ENCODE measurements at places on chromosomes 4 and X.

DNA sequence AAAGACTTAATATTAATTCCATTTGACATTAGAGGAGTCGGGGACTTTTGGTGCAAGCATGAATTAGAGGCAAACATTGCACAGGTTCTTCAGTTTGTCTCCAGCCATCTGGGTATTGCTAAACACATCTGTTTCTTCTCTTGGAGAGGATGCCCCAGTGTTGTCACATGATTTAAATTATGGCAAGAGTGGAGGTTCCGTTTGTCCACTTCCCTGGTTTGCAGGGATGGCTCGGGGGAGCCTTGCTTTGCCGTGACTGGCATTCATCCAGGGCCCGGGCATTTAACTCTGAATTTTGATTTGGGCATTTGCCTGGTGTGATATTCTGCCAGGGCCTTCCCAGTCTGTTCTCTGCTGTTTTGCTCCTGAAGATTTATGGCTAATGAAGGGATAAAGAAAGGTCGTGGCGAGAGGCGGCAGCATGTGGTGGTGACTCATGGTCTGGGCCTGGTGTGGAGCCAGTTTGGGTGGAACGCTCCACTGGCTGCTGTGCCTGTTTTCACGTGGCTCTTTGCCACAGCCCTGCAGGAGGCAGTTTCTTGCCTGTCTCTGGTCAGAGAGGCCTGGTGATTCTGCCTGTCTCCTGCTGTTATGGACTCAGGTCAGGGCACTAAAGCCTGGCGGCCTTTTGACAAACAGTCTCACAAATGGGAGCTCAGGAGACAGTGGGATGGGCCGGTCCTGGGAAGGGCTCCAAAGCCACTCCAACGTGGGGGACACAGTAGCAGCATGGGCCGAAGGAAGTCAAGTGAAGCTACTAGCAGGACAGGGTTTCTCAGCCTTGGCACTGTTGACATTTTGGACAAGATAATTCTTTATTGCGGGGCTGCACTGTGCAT is 99.4 kb upstream of the PGRMC2 start:
- DNase-seq, result no peak

DNA sequence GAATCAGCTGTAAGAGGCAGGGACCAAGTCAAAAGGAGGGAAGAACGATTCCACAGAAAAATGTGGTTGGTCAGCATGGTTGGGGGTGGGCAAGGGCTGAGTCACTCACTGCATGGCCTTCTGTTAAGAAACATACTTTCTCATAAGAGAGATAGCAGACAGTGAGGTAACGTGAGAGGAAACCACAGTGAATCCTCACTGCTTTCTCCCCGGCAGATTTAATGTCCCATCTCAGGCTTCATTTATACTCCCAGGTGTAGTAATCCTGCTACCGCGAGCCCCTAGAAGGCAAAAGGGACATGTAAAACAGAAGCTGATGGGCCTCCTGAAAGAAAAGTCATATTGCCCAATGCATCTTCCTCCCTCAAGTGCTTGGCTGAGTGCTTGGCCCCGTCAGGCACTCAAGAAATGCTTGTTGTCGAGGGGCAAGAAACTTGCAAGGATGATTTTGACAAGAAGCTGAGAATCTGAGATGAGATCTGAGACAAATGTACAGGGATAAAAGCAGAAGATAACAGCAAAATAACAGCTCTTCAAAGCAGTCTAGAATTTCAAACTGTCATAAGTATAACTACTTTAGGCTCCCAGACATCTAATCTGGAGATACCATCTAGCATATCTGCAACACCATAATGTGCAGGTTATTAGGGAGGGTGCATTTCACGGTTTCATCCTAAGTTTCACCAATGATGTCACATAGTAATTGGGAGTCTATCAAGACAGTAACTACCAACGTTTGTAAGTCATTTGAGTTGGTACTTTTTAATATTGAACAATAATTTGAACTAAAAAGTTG is 40.2 kb downstream of the SH3KBP1 start:
- DNase-seq, result no peak

DNA sequence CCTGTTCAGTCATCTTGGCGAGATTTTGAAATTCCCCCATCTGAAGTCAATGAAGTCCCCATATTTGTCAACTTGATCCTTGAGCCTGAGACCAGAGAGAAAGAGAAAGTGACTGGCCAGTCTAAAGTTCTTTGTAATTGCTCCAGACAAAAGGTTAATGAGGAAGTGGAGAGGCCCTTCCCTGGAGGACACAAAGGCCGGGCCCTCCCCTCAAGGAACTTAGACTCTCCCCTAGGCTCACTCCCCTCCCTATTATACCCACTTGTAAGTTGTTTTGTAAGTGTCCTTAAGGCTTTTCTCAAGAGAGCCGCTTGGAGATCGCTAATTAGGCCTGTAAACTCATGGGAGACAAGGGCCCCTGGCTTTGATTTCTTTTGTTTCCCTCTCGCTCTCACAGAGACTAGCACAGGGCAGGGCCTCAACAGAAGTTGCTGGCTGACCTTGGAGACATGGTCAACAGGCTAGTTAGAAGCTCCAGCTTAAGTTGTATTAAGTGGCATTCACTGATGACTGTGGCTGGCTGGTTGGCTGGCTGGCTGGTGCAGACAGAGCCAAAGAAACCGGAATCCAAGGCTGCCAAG is 20.3 kb upstream of the GPC4 start:
- DNase-seq, result no peak

- no peak for DNase-seq
Observed at GRCh38 chr4:140930557-140930956, 174.4 kb upstream of the TBC1D9 start.

GRCh38 chrX:113157496-113157895 is 316.9 kb upstream of the AMOT start:
- no peak for DNase-seq

DNA sequence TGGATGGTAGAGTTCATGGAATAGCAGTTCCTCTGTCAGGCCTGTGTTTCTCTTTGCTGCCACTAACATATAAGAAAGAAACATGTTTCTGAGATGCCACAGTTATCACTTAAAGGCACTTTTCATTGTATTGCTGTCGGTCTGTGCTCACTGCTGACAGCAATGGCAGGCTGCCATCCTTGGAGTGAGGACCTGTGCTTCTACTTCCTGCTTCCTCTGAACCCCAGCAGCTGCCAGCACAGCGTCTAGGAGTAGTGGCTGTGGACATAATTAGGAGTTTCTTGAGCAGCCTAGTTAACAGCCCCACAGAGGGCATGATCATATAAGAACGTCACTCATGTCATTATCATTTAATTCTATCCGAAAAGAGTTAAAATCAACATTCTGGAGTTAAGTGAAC is 30.5 kb downstream of the F11 start:
- no peak for DNase-seq

DNA sequence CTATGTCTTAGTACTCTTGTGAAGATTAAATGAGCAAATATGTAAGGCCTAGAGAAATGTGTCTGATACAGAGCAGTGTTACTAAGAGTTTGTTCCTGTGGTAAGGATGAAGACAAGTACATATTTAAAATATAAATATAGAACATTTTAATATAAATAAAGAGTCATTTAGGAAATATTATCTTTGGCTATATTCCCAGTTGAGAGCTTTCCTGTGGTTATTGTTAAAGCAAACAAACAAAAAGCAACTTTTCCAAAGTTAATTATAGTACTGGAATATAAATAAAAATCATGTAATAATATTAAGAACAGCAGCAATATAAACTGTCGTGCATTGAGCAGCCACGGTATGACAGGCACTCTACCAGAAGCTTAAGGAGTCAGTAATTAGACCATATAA is 472.5 kb downstream of the INPP4B start:
- no peak for DNase-seq

GRCh38 chr4:168955674-168956073 is 54.4 kb downstream of the CBR4 start:
- no peak for DNase-seq

- DNase-seq, result no peak
Observed at GRCh38 chrX:45068569-45068968, 132.1 kb downstream of the DIPK2B start.

- DNase-seq, result no peak
Observed at GRCh38 chr4:185039508-185040273, 21.4 kb downstream of the HELT start.

- no peak for DNase-seq
Observed at GRCh38 chr4:181989071-181989470, 254.1 kb upstream of the TENM3 start.

DNA sequence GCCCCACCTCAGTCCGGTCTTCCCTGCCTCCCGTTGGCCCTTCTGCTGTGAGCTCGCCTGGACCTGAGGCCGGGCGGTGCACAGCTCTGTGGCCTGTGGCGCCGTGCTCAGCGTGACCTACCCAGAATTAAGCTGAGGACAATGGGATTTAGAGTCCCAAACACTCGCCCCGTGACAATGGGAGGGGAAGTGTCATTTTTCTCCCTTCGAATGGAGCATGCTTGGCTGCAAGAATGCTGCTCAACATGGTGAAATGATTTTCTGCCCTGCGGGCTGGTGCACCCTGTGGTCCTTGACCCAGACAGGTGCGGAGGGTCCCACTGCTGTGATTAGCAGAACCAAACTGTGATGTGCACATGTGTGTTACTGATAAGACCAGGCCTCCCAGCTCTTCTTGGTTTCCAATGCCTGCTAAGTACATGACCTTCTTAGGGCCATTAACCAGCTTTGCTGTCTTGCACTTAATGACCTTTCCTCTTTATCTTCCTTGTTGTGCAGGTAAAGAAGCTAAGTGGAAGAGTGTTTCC is 772 bp downstream of the EOLA1 start:
- no peak for DNase-seq

DNA sequence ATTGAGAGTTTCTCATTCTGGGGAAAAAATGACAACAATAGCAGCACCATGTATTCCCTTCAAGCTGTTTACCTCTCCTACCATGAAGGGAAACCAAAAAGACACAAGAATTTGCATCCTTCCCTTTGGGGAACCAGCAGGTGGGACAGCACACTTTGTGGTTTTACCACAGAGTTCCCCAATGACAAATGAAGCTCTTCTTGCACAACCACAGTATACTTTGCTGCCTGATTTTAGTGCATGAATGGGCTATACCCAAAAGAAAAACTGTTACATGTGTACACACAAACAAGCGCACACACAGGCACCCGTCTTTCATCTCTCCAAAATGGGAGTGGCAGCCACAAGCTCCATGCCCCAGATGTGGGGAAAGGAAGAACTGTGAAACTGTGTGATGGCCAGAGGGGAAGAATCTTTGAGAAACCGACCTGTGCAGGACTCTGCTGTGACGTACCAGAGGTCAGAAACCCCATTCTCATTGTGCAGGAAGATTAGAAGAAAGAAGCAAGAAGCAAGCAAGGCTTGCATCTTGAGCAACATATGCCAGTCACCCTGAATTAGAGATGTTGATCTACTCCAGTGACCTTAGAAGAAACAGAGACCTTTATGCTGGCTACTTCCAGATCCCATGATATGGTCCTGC is 2.7 kb upstream of the MAML3 start:
- DNase-seq, result no peak

GRCh38 chr4:142875117-142875516 is 29.0 kb upstream of the INPP4B start:
- no peak for DNase-seq

GRCh38 chr4:19187096-19187495 is 1064.6 kb upstream of the SLIT2 start:
- no peak for DNase-seq

DNA sequence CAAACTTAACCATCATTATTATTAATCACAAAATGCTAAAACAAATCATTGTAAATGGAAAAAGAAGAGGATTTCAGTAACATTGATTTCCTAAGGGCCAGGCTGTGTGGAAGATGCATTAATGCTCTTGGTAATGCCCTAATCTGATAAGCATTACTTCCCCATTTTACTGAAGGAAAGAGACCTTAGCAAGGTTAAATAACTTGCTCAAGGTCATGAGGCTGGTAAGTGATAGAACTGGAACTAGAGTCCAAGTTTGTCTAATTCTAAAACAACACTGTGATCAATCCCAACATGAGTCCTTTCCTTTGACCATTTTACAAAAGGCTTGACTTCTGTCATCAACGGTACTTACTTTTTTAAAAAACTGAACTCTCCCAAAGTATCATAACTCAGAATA is 32.6 kb downstream of the ADAMTS3 start:
- DNase-seq, result no peak

DNA sequence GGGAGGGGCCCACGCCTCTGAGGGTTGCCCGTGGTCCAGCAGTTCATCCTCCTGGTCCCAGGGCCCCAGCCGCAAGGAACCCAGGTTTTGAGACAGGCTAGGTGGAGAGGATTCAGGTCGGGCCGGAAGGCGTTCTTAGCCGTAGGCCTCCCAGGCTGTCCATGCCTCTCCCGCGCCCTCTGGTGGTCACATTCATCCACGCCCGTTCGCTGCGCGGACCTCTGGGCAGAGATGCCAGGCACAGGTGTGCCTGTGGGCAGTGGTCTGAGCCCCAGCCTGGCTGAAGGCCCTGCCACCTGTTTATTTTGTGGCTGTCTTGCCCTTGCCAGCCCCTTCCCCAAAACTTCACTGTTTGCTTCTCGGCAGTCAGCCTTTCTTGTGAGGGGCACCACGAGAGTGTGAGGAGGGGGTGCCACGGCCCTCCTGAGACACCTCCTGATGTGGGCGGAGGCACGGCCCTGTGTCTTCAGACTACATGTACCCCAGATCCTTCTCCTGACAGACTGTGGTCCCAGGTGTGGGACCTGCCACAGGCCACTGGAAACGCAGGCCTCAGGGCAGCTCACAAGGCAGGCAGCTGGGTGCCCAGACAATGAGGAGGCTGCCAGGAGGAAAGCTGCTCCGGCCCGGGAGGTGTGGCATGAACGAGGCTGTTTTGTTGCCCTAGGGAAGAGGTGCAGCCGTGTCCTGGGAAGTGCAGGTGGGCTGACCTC is 5.0 kb downstream of the UVSSA start:
- peak; percentile 93 for DNase-seq

DNA sequence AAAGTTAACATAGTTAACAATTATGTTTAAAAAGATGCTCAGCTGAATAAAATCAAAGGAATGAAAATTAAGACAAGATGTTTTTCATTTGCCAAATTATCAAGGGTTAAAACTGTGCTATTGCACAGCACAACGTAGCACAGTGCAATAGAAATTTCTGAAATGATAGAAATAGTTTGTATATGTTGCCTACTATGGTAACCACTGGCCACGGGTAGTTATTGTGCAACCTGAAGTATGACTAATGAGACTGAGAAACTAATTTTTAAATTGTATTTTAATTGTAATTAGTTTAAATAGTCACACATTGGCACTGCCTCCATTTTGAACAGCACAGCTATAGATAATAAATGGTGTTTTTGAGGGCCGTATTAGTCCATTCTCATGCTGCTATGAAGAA is 343.1 kb upstream of the FAM241A start:
- DNase-seq, result no peak

GRCh38 chrX:23483396-23483795 is 148.7 kb downstream of the PTCHD1 start:
- DNase-seq, result no peak

DNA sequence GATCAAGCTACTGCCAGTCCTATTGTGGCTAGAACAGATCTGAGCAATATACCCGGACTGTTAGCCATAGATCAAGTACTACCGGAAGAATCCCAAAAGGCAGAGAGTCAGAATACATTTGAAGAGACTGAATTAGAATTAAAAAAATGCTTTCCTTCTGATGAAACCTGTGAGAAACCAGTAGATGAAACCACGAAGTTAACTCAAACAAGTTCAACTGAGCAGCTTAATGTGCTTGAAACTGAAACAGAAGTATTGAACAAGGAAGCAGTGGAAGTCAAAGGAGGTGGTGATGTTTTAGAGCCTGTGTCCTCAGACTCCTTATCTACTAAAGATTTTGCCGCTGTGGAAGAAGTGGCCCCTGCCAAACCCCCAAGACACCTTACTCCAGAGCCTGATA is 46.8 kb downstream of the WDR44 start:
- no peak for DNase-seq
